ENCODE measurements at places on chromosomes 2 and 18.

DNA sequence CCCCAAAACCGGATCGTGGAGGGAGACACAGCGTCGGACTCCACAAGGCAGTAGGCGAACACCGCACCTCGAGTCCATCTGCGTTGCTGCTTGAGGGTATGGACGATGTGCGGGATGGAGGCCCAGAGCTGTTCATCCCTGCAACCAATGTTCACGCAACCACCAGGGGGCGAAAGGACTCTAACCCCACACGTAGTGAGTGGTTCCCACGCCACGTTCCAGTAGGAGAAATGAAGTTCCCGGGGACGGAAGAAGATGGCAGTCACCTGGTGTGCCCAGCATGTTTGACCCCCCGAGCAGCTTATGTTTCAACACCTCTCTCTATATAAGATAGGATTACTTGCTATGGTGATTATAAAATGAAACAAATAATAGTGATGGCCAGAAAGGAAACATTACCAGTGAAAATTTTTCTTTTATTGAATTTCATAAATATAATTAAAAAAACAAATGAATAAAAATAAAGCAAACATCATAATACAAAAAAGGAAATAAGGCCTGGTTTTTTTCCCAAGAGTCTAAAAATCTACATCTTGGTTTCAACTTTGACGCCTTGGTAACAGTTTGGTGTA is 184.3 kb downstream of the SH3BP4 start:
- DNase-seq: peak; percentile 42

GRCh38 chr18:45464619-45465018 is 150.7 kb upstream of the SLC14A2 start:
- no peak for DNase-seq

DNA sequence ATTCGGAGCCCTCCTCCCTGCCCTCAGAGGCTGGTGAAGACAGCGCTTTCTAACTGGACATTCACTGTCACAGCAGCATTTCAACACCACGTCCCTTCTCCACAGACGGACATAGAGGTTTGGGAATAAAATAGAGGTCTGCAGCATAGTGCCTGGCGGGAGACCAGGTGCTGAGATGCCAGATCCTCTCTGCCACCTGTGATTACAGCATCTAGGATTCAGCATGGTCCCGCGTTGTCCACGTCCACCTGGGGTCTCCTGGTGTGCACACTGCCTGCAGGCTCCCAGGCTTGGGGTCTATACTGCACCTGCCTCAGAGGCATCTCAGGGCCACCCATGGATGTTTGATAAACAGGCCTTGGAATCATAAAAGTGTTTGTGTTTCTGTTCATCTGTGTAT is 175.5 kb downstream of the TMEM18 start:
- DNase-seq: no peak

DNA sequence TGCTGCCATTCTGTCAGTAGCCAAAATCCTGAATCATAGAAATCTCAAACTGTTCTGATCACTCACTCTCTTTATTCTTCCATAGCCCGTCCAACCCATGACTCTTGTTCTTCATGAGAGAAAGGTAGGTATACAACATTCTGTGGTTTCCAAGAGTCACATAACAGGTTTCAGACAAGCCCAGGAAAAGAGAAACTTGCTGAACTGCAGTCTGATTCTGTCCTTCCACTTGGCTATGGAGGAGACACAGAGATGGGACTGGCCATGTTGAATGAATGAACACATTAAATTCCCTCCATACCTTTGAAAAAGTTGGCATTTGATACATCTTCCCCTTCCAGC is 880.2 kb upstream of the CELF4 start:
- DNase-seq: no peak

- no peak for DNase-seq
Observed at GRCh38 chr2:2686222-2686621, 355.1 kb upstream of the MYT1L start.

- no peak for DNase-seq
Observed at GRCh38 chr18:41703744-41704530, 251.1 kb upstream of the PIK3C3 start.

GRCh38 chr2:102051692-102052277 is 60.0 kb downstream of the IL1R2 start:
- no peak for DNase-seq

DNA sequence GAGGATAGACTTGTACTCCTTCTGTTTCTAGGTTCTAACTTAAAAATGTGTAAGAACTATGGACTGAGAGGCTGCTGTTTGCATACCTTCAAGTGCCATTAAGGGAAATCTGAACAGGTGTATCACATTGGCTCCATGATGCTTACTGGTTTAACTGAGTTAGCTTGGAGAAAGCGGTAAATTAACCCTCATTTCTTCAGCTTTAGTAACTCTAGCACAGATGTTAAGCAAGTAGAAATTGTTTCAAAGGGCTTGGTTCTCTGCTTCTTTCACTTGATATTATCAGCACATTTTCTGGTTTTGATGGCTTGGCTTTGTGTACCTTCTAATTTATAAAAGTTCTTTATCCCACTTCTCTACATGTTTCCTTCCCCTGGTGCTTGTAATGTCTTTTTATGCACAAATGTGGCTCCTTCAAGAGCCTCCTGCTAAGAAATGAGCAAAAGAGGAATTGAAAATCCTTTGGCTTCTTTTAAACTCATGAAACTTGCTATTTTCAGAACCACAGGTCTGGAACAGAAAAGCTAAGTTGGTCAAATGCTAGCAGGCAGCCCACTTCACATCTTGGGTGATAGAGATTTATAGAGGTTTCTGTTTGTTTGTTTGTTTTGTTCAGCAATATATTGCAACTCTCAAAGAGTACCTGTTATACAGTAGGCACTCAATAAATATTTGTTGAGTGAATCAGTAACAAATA is 249.9 kb upstream of the THUMPD2 start:
- no peak for DNase-seq

- no peak for DNase-seq
Observed at GRCh38 chr2:75589391-75590105, 28.8 kb upstream of the EVA1A start.

DNA sequence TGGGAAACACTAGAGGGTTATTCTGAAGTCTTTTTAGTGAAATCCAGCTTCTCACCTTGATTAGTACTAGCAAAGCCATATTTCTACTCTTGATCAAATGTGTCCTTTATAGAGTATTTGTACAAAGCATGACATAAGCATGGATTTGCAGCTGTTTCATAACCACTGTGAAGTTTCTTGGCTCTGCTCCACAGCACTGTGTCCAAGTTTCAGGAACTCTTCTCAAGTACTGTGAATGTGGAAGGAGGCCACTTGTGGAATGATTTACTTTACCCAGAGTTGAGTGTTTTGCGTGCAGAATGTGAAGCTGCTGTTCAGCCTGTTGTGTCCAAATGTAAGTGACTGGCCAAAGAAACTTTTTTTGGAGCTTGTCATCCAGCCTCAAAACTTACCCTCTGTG is 16.2 kb upstream of the MAPRE2 start:
- DNase-seq: no peak
